ENCODE measurements at places on chromosomes 5 and 9.

DNA sequence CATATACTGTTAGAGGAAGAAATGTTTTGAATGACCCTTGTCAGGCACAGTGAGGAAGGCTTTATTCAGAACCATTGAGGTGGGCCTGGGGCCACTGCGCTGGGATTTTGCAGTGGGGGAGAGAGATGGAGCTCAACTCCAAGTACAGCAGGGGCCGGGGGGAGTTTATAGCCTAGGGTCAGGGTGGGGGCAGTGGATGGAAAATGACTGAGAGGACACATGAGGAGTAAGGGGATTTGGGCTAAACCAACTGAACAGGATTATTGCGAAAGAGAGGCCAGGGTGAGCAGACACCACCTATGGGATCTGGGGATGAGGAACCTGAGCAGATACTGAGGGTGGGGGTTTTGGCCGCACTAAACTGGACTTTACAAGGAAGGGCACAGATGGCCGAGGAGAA lies 6.3 kb downstream of the CEP72 start:
- DNase-seq: no peak

DNA sequence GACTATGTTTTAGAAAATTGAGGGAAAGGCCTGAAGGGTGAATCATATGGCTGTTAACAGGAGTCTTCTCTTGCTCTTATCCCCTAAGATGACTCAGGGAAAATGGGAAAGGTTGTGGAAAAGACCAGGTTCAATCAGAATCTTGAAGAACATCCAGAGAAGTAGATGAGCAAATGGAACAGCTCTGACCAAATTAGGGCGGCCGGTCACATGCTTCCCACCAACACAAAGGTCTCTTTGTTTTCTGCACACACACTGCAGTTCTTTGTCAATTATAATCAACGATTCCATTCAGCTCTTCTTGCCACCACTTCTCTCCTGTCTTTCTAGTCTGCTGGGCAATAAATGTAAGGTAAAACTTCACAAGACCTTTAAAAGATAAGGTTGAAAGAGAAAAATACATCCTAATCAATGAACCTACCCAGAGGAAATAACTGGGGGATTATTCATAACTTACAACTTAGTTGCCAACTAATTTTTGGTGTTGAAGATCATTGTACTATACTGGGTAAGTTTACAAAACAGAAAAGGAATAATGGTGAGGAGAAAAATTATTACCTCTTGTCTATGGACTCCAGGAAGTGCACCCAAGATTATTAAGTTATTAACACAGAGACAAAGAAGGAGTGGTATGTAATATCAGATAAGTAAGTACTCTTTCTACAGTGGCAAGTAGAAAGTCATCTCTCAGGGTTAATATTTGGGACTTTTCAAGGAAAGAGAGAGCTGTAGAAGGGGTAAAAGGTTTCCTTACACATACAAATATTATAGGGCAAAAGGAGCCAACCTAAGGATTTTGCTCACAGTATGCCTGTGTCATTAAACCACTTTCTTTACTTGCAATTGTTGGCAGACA lies 441.9 kb upstream of the PIK3R1 start:
- DNase-seq: peak; percentile 26

DNA sequence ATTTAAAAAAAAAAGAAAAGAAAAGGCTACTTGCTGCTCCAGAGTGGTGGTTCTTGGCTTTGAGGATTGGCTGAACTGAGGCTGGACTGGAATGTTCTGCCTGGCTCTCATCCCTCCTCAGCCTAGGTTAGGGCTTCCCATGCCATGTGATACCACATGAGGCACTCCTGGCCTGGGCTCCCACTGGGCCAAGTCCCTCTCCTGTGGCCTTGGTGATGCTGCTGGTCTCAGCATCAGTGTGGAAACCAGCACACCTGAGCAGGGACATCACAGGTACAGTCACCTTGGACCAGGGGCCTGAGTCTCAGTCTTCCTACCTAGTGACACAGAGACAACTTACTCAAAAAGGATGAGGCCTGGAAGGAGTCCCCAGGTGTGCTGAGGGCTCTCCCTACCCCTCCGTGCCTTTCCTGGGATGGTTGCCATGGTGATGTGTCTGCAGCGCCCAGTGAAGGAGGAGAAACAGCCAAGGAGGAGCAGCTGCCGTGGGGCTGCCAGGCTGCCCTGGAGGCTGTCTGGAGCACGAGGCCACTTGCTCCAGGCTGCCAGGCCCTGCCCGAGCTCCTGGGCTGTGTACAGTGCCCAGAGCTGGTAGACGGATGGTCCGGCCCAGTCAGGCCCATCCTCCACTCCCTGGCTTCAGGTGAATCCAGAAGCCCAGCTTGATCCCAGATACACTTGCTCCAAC lies 71.0 kb downstream of the WNK2 start:
- DNase-seq: no peak

- no peak for DNase-seq
These were observed 64.0 kb upstream of the SPATA31C2 start for GRCh38 chr9:88202321-88202720.

- DNase-seq: peak; percentile 18
These were observed 219.0 kb upstream of the EDIL3 start for GRCh38 chr5:84603568-84604185.

- no peak for DNase-seq
These were observed 30.1 kb downstream of the FRMD3 start for GRCh38 chr9:83508067-83508466.

DNA sequence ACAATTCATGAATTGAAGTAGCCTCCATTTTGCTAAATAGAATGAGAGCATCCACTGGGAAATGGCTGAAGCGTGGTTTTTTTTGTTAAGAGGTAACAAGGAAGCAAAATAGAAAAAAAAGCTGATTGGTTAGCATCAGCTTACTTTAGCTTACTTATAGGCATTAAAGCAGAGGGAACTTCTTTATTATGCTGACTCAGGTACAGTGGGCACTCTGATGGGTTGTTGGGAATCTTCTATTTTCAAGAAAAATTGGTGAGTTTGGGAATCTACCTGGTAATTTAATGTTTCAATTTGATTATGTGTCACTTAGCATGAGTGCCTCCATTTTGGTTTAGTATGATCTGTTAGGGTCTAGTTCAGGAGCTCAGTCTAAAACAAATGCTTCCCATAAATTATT lies 289.6 kb downstream of the ANXA1 start:
- DNase-seq: no peak

- no peak for DNase-seq
These were observed 342.7 kb downstream of the ARHGEF28 start for GRCh38 chr5:73968729-73969128.

- no peak for DNase-seq
These were observed 128.6 kb downstream of the PJA2 start for GRCh38 chr5:109281136-109281690.

- DNase-seq: no peak
These were observed 60.1 kb downstream of the LHFPL2 start for GRCh38 chr5:78588507-78588906.

DNA sequence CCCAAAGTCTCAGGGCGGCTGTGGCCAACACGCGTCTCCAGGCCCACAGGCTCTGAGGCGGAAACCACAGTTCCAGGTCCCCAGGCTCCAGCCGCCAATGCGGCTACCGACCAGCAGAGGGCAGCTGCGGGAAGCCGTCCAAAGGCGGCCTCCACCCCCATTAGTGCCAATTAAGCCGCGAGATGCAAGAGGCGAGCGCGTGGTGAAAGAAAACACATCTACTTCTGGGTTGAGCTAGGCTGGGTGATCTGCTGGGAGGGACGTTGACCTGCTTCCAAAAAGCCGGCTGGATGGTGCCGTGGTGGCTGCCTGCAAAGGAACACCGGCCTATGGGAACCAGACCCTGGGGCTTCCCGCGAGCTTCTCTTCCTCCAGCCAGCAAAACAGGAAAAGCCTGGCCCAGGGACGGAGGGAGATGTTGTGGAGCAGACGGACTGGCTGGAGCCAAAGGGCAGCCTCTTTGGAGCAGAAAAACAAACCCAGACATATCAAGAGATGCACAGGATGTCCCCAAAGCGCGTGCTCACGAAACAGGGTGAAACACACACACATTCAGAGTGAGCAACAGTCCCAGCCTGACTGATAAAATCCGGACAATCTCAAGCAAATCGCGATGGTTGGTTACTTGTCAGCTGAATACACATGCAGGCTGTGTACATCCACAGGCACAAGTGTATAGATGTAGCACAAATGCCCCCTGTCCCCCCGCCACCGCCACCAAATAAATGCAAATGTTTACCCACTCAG lies 187.1 kb upstream of the BRINP1 start:
- DNase-seq: peak; percentile 66

DNA sequence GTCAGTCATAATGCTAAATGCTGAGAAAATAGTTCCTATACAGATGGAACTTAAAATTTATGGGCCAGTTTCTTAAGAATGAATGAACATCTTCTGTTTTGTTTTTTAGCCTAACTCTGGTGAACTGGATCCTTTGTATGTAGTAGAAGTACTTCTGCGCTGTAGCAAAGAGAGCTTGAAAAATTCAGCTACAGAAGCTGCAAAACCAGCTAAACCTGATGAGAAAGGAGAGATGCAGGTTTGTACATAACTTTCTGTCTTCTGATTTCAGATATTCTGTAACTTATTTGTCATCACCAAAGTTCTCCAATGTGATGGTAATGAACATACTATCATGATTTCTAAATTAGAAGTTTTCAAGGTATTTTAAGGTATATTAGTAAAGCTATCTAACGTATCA lies 80.1 kb downstream of the MTREX start:
- DNase-seq: no peak

GRCh38 chr5:88741964-88742363 lies 141.0 kb downstream of the MEF2C start:
- DNase-seq: no peak

DNA sequence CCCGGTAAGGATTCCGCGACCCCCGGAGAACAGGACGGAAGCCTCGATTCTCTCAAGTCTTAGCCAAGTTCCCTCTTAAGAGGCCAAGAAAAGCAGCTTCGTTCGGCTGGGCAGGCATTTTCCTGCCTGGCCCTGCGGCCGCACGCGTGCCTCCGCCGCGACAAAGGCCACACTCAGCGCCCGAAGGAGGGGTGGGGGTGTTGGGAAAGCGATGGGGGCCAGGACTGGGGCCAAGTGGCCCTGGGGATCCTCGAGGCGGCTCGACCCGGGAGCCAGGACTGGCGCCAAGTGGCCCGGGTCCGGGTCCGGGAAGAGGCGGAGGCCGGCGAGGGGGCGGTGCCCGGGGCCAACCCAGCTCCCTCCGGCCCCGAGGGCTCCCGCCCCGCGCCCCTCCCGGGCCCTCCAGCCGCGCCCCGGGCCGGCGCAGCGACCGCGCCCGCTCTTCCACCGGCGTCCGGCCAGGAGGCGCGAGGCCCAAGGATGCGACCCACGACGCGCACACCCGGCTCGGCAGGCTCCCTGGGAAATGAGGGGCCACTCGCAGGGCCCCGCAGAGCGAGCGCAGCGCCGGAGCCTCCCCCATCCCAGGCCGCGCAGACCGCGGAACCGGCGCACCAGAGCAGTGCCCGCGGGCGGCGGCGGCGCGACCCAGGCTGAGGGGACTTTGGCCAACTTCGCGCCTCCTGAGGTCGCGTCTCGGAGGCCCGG lies 756 bp downstream of the VAV2 start:
- no peak for DNase-seq

DNA sequence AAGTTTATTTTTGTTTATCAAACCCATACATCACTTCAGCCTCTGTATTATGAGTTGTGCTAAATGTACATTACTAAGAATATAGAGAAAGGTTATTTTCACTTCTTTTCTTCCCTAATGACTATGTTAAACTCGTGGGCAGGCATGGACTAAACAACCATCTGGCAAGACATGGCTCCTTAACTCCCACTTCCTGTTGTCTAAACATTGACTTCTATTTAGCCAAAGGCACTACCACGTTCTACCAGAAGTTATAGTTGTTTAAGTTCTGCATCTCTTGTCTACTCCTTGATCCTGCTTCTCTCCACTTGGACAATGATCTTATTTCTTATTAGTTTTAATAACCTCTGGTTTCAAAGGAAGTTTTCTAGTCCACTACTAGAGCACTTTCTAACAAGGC lies 136.1 kb downstream of the MACIR start:
- DNase-seq: no peak

DNA sequence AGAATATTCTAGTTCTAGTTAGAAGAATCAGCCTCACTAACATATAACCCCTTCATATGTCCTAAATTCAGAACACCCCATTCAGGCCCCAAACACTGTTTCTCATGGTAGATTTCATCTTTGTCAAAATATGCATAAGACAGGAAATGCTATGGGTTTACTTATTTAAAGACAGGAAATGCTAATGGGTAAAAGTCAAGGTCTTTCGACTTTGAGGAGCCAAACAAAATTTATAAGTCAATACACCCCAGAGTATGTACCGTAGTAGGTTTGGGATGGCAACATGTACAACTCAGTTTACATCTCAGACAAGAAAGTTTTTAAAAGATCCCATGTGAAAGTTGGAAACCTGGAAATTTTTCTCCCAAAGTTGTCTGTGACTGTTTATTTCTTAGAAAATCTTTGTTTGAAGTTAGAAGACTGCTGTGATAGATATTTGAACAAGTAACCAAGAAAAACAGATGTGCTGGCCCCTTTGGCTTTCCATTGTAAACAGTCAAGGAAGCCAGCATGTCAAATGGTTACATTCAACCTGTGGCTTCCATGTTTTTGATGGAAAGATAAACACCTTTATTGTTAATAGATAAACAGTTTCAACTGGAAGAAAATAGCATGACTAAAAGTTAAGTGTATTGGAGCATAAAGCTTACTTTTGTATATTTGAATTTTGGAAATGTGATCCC lies 102.2 kb downstream of the INIP start:
- DNase-seq: no peak

- no peak for DNase-seq
These were observed 1.7 kb downstream of the SLC1A3 start for GRCh38 chr5:36607838-36608783.

DNA sequence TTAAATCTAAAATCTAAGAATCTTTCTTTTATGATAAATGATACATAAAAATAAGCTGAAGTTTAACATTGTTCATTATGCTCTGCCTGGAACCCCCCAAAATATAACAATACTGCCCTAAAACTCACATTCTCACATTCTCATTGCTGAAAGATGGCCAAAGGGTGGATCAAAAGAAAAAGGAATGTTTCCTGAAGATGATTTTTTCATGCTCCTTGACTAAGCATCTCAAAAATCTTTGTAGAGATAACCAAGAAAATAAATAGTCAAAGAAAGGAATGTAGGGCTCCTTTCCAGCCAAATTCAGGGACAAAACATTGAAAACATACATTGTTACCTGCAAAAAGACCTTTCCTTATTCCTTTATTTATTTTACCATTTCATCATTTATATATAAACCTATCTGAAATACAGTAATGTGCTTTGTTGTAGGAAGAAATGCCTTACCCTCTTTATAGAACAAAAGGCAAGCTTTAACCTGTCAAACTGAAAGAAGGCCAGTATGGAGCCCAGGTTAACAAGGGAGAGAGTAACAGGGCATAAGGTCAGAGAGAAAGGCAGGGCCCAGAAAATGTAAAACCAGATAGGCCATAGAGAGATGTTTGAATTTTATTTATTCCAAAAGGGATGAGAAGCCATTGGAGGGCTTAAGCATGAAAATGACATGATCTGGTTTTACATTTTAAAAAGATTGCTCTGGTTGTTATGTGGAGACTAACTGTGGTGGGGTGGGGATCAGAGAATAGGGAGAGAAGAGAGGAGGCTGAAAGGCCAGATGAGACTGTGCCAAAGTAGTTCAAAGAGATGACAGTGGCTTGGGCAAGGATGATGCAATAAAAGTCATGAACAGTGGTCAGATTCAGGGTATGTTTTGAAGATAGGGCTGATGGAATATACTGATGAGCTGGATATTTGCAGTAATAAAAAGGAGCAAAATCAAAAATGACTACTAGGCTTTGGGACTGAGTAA lies 37.3 kb upstream of the CDK5RAP2 start:
- DNase-seq: no peak
